ENCODE measurements at places on chromosomes 2 and 18.

GRCh38 chr2:118029025-118029424, 15.2 kb upstream of the CCDC93 start:
- H3K27me3 ChIP-seq, result no peaks in the 10 kb centered on the region
- H3K36me3 ChIP-seq, result no peaks in the 10 kb centered on the region
- no peak for DNase-seq
- no peak overlapping the region for H3K4me3 ChIP-seq

DNA sequence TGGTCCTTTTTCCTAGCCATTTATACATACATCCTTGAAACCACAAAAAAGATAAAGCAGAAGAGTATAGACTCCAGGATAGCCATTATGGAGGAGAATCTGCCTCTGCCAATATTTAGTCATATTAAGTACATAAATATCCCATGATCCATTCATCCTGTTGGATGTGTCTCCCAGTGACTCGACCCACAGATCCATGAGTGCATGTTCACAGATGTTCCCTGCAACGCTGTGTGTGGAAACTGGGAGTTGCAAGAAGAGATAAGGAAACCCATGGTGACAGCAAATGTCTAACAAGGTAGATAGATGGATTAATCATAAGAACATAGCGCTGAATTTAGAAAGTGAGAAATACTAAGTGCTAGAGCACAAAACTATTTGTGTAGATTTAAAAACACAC, 34.5 kb downstream of the STK39 start:
- H3K27ac ChIP-seq, result no peak overlapping the region
- H3K4me3 ChIP-seq, result no peak overlapping the region
- H3K4me1 ChIP-seq, result no peaks in the 10 kb centered on the region
- H3K27me3 ChIP-seq, result no peaks in the 10 kb centered on the region

DNA sequence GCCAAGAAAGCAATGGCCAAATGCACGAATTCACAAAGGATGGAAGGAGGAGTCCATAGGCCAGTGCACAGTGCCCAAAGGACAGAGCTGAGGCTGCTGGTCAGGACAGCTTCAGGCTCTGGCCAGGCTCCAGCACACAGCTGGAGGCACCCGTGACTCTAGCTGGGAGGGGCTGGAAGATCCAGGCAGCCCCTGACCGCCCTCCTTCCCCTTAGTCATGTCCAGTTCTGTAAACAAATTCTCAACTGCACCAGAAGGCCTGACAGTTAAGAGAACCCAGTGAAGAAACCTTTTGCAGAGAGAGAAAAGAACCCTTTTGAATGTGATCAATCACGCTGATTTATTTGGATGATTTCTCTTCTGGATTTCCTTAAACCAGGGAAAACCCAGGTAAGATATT, 7.7 kb upstream of the YWHAQ start:
- no peak for DNase-seq
- H3K27me3 ChIP-seq, result no peaks in the 10 kb centered on the region
- H3K27ac ChIP-seq, result peak overlapping the region; percentile 72
- H3K4me3 ChIP-seq, result no peak overlapping the region
- no peaks in the 10 kb centered on the region for H3K4me1 ChIP-seq

DNA sequence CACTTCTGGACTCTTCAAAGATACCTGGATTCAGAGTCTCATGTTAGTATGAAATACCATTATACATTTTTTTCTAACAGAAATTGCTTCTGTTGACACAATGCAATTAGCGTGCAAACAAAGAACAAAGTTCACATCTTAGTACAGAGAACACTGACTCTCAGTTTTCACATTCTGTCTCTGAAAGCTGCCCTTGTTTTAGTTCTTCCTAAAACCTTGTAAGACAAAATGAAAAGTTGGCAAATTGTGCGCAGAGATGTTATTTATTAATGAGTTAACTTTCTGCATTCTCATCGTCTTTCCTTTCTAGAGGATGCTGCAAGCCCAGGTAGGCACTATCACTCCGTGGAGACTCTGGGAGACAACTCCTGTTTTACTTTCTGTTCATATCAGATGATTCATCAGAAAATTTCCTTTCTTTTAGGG, 377.3 kb upstream of the POU3F3 start:
- H3K27me3 ChIP-seq, result no peaks in the 10 kb centered on the region
- no peaks in the 10 kb centered on the region for H3K36me3 ChIP-seq
- no peak overlapping the region for H3K4me3 ChIP-seq

DNA sequence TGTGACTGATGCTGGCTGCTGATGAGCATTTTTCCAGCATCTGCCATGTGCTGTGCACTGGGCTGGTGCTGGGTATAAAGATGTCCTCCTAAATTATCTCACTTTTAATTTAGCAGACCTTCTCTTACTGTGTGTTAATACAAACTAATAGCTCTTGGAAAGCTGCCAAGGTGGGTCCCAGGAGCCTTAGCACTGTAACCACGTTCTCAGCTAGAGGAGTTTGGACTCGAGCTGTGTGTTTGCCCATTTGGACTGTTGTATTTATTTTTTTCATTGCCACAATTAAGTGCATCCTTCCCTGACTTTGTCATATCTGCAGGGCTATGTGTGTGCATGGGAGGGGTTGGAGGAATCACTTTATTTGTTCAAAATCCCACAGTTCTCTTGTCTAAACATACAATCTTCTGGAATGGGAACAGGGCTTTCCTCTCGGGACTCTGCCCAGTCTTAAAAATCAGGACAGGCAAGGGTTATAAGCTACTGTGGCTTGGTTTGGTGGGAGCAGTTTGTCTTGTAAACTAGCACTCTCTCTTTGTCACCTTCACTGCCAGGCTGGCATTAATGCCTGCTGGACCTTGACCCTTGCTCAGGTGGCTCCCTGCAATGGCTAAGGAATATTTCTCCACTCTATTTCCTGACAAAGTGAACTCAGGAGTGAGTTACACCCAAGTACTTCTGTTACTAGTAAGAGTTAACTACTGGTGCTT, 129.7 kb upstream of the MGAT5 start:
- H3K27ac ChIP-seq, result no peak overlapping the region
- H3K36me3 ChIP-seq, result no peaks in the 10 kb centered on the region
- no peak for DNase-seq
- H3K4me1 ChIP-seq, result no peaks in the 10 kb centered on the region

GRCh38 chr2:221513232-221513631, 58.9 kb downstream of the EPHA4 start:
- no peak overlapping the region for H3K27ac ChIP-seq
- H3K4me1 ChIP-seq, result no peaks in the 10 kb centered on the region
- no peaks in the 10 kb centered on the region for H3K36me3 ChIP-seq
- DNase-seq, result no peak
- no peak overlapping the region for H3K4me3 ChIP-seq

GRCh38 chr2:146048141-146048540, 1528.2 kb upstream of the ZEB2 start:
- H3K27me3 ChIP-seq, result no peaks in the 10 kb centered on the region
- no peak for DNase-seq
- no peak overlapping the region for H3K4me3 ChIP-seq
- H3K36me3 ChIP-seq, result no peaks in the 10 kb centered on the region
- no peak overlapping the region for H3K27ac ChIP-seq

GRCh38 chr2:222271854-222272253, 26.9 kb downstream of the PAX3 start:
- no peaks in the 10 kb centered on the region for H3K36me3 ChIP-seq
- no peak overlapping the region for H3K27ac ChIP-seq
- no peaks in the 10 kb centered on the region for H3K4me1 ChIP-seq

DNA sequence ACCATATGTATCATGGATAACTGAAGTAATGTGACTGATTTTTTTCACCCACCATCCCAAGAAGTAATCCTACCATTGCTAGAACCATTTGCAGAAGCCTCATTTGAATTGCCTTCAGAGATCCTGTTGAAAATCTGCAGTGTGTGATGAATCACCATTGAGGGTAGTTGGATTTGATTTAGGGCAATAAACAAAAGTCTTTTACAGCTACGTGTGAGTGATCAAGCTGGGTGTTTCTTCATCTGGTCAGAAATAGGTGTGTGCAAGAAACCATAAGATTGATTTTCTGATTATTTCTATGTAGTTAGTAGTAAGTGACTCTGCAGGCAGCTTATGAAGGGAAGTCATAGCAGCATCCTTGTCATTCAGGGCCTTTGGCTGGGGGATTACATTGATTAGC, 159.6 kb downstream of the MGAT5 start:
- peak overlapping the region; percentile 45 for H3K27ac ChIP-seq
- DNase-seq, result no peak

DNA sequence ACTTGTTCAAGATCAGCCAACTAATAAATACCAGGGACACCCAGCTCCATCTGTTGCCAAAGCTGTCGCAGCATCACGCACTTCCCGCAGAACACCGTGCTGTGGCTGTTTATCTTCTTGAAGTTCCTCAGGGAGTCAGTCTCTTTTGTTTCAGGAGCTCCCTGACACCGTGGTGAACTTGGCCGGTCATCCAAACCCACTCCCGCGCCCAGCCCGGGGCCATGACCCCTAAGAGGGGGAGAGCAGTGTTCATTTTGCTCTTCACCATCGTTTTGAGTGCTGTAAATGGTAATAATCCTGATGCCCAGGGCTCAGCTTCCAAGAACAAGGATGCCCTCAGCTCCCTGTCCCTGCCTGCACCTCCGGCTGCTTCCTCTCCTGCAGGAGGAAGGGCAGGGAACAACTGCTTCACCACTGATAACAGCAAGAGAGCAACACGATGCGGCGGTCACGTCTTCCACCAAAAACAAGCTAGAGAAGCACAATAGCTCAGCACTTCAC, 131.4 kb downstream of the SEPTIN10 start:
- no peak for DNase-seq
- H3K4me1 ChIP-seq, result no peaks in the 10 kb centered on the region
- H3K36me3 ChIP-seq, result no peaks in the 10 kb centered on the region
- H3K27ac ChIP-seq, result no peak overlapping the region

DNA sequence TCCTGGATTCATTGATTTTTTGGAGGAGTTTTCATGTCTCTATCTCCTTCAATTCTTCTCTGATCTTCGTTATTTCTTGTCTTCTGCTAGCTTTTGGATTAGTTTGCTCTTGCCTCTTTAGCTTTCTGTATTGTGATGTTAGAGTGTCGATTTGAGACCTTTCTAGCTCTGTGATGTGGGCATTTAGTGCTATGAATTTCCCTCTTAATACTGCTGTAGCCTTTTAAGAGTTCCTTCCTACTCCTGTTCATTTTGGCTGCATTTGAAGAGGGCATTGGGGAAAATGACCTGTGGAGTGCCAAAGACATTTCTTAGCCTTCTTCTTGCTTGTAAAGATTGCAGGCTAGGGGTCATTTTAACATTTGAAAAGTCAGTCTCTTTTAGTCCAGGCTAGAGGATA, 463.8 kb upstream of the GCFC2 start:
- no peaks in the 10 kb centered on the region for H3K27me3 ChIP-seq
- no peaks in the 10 kb centered on the region for H3K36me3 ChIP-seq
- no peak for DNase-seq
- H3K4me3 ChIP-seq, result no peak overlapping the region
- H3K27ac ChIP-seq, result no peak overlapping the region

GRCh38 chr2:119414894-119415293, 16.8 kb upstream of the TMEM37 start:
- H3K27ac ChIP-seq, result no peak overlapping the region
- H3K27me3 ChIP-seq, result no peaks in the 10 kb centered on the region
- H3K4me3 ChIP-seq, result no peak overlapping the region
- no peaks in the 10 kb centered on the region for H3K4me1 ChIP-seq

DNA sequence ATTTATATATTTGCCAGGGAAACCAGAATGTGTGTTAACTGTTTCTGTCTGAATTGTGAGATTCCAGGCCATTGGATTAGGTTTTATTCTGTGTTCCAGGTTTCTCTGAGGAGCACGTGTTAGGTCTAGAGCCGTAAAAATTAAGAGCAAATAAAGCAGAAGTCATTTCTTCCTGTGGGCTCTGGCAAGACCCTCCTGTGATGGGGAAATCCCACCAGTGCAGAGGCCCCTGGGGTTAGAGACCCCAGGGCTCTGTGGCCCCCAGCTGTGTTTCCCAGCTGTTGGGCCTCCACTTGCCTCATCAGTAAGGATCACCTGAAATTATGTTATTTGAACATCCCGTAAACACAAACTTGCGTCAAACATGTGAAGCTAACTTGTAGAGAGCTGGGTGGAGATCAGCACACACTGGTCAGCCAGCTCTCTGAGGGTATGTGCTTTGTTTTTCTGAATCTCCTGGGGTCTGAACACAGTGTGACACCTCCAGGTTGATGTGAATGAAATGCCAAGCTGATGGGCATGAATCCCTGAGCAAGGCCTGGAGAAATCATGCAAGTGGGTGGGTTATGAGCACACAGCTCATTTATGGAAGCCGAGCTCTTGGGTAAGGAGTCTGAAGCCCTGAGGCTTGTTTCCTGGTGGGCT, 50.3 kb downstream of the HK2 start:
- H3K36me3 ChIP-seq, result no peaks in the 10 kb centered on the region
- H3K4me1 ChIP-seq, result no peaks in the 10 kb centered on the region
- no peaks in the 10 kb centered on the region for H3K27me3 ChIP-seq
- no peak overlapping the region for H3K27ac ChIP-seq
- H3K4me3 ChIP-seq, result no peak overlapping the region
- DNase-seq, result no peak

DNA sequence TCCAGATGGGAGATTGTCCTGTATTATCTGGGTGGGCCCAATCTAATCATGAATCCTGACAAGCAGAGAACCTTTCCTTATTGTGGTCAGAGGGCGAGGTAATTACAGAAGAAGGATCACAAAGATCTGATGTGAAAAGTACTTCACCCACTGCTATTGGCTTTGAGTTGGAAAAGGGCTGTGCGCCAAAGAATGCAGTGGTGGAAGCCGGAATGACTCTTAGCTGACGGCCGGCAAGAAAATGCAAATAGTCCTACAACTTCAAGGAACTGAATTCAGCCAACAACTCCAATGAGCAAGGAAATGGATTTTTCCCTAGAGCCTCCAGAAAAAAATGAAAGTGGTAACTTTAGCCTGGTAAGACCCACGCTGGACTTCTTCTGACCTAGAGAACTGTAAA, 67.3 kb downstream of the CTNNA2 start:
- H3K36me3 ChIP-seq, result no peaks in the 10 kb centered on the region
- H3K4me1 ChIP-seq, result no peaks in the 10 kb centered on the region
- no peak for DNase-seq
- no peaks in the 10 kb centered on the region for H3K27me3 ChIP-seq
- H3K4me3 ChIP-seq, result no peak overlapping the region
